Aortic smooth muscle cell (primary cell): ENCODE measurements at places on chromosomes 2 and 18. TPM values are rescaled to one million over a fixed set of nuclear protein-coding genes. Genes with fewer than 3 reads are reported as not detected.

The EFEMP1 gene
- 1,165 and 1,581 TPM in 2 replicates for total RNA-seq

The SERPINB2 gene
- total RNA-seq: 2.4 and 19.8 TPM in 2 replicates

The IL36B gene
- total RNA-seq: not detected in 2 replicates

The KANSL1L gene
- 18.0 and 21.4 TPM in 2 replicates for total RNA-seq

The THADA gene
- total RNA-seq: 27.3 and 31.8 TPM in 2 replicates

The UNC80 gene
- 0.19 TPM in 1 of 2 replicates, not detected in the other for total RNA-seq

The SH3RF3 gene
- total RNA-seq: 4.9 and 6.3 TPM in 2 replicates

The KCNG2 gene
- total RNA-seq: not detected in 2 replicates

The SFXN5 gene
- total RNA-seq: 19.0 and 20.3 TPM in 2 replicates

The SERPINB3 gene
- not detected in 2 replicates for total RNA-seq

The CCDC74B gene
- 6.8 and 7.1 TPM in 2 replicates for total RNA-seq

The IL36G gene
- total RNA-seq: not detected in 2 replicates

The IL36RN gene
- not detected in 2 replicates for total RNA-seq

The MRO gene
- total RNA-seq: not detected in 2 replicates

The SLC25A12 gene
- 21.4 and 23.8 TPM in 2 replicates for total RNA-seq

The ARHGAP15 gene
- 0.31 TPM in 1 of 2 replicates, not detected in the other for total RNA-seq

The HOXD12 gene
- not detected in 2 replicates for total RNA-seq

The SLC19A3 gene
- 0.06 and 0.40 TPM in 2 replicates for total RNA-seq

The SP9 gene
- total RNA-seq: not detected in 2 replicates

The NEU4 gene
- total RNA-seq: not detected in 2 replicates

The TMEM237 gene
- total RNA-seq: 37.0 and 39.5 TPM in 2 replicates

The AQP4 gene
- total RNA-seq: not detected in 2 replicates

The DNAJC5G gene
- not detected in 2 replicates for total RNA-seq

The IL18R1 gene
- total RNA-seq: 0.75 and 1.5 TPM in 2 replicates

The DES gene
- total RNA-seq: 0.13 and 0.62 TPM in 2 replicates

The PTPRN gene
- 0.25 and 0.40 TPM in 2 replicates for total RNA-seq

The ABCG8 gene
- total RNA-seq: not detected in 2 replicates

The POTEC gene
- not detected in 2 replicates for total RNA-seq

The CROCC2 gene
- under 0.01 TPM in 2 replicates for total RNA-seq

The NTSR2 gene
- not detected in 2 replicates for total RNA-seq

The VWC2L gene
- under 0.01 TPM in 1 of 2 replicates, not detected in the other for total RNA-seq

The SP140L gene
- 9.3 and 10.3 TPM in 2 replicates for total RNA-seq

The GKN2 gene
- total RNA-seq: not detected in 2 replicates
